Left kidney (tissue), 8 donors: ENCODE measurements at places on chromosomes 12 and 14. TPM values are rescaled to one million over a fixed set of nuclear protein-coding genes. Genes with fewer than 3 reads are reported as not detected.

The TRHDE gene
- polyA plus RNA-seq, result 26.8 TPM

DNA sequence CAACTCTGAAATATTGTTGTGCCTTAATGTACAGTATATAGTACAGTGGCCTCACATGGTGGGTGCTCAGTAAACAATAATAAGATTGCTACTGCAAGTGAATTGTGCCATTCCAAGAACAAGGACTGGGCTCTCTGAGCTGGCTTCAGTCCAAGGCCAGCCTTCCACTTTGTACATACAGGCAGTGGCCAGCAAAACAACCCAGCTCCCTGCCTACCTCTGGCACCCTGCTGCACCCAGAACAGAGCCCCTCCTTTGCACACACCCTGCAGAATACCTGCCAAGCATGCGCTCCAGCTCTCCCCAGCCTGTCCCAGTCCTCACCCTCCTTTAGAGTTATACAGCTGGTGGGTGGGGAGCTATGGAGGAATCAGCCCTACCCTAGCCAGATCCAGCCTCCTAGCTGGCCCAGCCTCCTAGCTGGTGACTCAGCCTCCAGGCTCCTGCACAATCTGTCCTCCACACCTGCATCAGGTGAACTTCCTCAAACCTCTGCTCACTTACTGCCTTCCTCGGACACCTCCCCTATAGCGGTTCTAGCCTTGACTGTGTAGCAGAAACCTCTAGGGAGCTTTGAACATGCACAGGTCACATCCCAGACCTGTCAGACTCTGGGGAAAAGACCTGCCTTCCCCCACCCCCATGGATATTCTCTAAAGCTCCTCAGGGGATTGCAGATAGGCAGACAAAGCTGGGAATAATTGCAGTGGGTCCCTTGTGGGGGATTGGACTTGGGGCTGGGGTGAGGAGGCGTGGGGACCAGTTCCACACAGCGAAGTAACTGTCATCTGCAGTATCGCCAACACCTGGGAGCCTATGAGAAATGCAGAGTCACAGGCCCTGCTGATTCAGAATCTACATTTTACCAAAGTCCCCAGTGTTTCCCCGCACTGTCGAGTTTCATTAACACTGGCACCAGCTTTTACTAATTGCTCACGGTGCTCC lies 17.9 kb downstream of the ZDHHC22 start:
- no peak for DNase-seq

The FOXM1 gene
- polyA plus RNA-seq, result 46.4 TPM

- no peak for DNase-seq
Observed at GRCh38 chr12:2306012-2306411, 253.2 kb downstream of the CACNA1C start.

- DNase-seq, result no peak
Observed at GRCh38 chr12:76384560-76384959, 36.3 kb upstream of the BBS10 start.
